CD4-positive, alpha-beta T cell treated with Interleukin-1 beta for 1 hour (primary cell): ENCODE measurements at places on chromosomes 3 and 15.

- no peak for DNase-seq
Measured at GRCh38 chr3:114841515-114841914, 305.6 kb downstream of the ZBTB20 start.

- no peak for DNase-seq
Measured at GRCh38 chr3:127787571-127788365, 34.5 kb downstream of the MGLL start.

DNA sequence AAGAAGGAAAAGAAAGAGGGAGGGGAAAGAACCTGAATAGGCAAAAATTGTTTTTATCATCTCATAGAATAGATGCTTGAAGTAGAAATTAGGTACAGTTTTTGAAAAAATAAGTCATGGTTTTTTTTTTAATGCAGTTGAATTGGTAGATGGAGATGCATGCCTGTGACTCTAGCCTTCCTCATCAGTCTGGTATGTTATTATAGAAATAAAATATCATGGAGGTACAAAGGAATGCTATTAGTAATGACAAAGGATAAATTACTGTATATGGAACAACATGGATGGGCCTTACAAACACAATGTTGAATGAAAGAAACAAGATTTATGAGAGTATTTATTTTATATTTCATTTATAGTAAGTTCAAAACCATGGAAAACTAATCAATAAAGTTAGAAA is 162.4 kb upstream of the GALNT15 start:
- DNase-seq: no peak

- DNase-seq: peak; percentile 62
Measured at GRCh38 chr3:52237657-52238172, 1.2 kb downstream of the TWF2 start.

- DNase-seq: no peak
Measured at GRCh38 chr3:102536456-102536855, 101.6 kb downstream of the ZPLD1 start.

DNA sequence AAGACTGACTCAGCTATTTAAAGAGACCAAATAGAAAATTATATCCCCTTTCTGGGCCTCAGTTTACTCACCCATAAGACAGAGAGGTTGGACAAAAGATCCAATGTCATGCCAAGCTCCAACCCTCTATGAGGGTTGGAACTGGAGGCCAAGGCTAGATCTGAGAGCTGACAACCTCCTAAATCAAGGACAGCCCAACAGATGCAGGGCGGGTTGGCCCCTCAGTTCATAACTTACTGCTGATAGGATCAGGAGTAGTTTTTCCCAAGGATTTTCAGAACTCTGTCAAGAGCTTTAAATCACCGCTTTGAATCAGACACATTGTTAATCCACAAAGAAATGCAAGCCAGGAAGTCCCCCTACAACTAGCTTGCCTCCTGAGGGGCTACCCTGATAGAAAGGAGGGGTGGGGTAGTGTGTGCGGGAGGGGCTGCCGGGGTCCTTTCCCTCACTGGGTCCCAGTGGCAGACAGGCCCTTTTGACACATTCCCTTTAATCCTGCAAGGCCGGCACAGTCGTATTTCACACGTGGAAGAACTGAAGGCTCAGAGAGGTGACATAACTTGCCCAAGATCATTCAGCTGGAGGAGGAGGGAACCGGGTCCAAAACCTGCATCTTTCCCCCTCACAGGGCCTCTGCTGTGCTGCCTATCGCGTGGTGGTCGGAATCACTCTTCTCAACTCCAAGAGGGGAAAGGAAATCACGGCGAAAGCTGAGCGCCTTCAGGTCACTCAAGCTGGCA is 21.4 kb downstream of the BMF start:
- DNase-seq: no peak

- no peak for DNase-seq
Measured at GRCh38 chr15:44163370-44163769, 31.7 kb downstream of the FRMD5 start.

DNA sequence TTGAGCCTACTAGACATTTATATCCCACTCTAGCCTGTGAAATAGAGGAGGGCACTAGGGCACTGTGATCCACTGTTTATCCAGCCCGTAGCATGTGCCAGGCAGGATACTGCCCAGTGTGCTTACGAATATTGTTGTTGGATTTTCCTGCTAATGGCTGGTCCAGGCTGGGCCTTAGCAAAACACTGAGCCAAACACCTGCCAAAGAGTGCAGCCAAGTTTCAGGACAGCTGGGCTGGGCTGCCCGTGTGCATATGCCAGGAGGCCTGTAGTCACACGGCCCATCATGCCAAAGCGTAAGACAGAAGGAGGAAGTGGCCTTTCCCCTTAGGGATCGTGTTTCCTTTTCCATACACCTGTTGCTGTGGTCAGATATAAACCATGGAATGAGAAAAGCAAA is 54.5 kb upstream of the ABHD10 start:
- DNase-seq: no peak

DNA sequence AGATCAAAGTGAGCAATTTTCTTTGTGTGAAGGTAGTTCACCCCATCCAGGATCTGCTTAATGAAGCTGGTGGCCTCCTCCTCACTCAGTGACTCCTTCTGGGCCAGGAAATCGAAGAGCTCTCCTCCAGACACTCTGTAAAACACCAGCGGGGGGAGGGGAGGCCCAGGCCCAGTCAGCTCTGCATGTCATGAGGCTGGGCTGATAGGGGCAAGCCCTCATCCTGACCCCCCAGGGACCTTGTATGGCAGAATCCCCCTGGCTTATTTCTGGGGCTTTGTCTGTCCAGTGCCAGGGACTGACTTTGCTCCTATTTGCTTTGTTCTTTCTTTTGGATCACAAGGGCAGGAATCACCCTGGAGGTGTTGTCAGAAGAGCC is 74.9 kb downstream of the DAPK2 start:
- peak; percentile 32 for DNase-seq

DNA sequence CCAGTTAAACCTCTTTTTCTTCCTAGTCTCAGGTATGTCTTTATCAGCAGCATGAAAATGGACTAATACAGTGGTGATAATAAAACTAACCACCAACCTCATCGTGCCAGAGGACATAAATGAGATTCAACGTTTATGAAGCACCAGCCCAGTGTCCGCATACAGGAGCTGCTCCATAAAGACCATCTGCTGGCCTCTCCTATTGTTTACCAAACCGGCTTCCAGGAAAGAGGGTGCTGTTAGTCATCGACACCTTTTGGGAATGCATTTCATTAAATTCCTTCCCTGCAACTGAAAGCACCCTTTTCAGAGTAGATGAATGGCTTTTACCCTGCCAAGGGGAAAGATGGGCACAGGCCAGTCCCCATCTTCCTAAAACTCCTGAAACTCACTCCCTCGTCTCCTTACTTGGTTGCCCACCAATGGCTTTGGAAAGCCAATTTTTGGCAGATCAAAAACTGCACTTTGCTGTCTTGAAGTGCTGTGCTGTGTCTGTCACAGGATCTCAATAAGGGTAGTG is 122.1 kb downstream of the AQP9 start:
- no peak for DNase-seq

- no peak for DNase-seq
Measured at GRCh38 chr3:243356-243725, 46.8 kb downstream of the CHL1 start.

DNA sequence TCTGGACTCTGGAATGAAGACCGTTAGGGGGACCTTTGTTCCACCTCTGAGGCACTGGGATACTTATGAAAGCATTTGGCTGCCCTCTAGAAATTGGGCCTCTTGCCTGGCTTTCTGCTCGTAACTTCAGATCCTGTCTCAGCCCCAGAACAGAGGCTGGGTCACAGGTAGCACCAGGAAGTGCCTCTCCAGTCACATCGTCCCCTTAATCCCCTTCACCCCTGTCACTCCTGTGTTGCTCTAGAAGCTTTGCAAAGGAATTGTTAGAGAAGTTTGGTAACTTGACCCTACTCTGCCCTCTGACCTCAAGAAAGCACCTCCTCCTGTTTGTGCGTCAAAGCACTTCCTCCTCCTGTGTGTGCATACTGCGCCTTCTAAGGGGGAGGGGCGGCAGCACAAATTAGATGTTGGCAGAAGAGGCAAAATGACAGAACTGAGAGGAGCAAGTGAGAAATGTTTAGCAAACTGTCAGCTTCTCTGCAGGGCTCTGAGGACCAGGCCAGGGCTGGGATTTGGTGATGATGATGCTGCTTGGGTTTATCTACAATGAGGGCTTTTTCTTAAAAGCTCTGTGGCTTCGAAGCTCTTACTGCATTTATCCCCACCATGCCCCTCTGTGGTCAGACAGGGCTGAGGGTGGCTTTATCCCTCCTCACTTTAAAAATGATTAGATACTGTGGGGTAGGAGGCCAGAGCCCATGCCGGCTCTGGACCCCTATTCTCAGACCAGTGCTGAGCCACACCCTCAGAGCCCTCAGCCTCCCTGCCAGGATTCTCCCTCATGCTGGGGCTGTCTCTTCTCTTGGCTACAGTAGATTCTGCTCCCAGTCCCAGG is 76.2 kb downstream of the LARS2 start:
- peak; percentile 64 for DNase-seq

DNA sequence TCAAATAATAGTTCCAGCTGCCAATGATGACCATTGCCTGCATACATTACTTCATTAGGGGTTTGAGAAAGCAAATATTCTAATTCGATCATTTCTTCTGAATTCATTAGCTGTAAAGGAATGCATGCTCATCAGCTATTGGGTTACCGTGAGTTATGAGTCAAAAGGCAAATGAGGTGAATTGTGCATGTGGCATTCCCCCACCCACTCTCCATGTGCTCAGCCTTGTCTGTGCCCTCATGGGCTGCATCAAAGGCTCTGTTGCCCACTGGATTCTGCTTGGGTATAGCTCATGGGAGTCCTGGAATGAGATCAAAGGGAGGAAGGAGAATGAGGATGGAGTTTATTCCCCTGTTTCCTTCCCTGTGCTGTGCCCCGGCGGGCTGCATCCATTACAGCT is 99.3 kb upstream of the CHRNA7 start:
- DNase-seq: no peak

GRCh38 chr3:193805448-193805847 is 212.4 kb downstream of the OPA1 start:
- no peak for DNase-seq

- DNase-seq: no peak
Measured at GRCh38 chr3:177195242-177195991, 1.9 kb downstream of the TBL1XR1 start.

DNA sequence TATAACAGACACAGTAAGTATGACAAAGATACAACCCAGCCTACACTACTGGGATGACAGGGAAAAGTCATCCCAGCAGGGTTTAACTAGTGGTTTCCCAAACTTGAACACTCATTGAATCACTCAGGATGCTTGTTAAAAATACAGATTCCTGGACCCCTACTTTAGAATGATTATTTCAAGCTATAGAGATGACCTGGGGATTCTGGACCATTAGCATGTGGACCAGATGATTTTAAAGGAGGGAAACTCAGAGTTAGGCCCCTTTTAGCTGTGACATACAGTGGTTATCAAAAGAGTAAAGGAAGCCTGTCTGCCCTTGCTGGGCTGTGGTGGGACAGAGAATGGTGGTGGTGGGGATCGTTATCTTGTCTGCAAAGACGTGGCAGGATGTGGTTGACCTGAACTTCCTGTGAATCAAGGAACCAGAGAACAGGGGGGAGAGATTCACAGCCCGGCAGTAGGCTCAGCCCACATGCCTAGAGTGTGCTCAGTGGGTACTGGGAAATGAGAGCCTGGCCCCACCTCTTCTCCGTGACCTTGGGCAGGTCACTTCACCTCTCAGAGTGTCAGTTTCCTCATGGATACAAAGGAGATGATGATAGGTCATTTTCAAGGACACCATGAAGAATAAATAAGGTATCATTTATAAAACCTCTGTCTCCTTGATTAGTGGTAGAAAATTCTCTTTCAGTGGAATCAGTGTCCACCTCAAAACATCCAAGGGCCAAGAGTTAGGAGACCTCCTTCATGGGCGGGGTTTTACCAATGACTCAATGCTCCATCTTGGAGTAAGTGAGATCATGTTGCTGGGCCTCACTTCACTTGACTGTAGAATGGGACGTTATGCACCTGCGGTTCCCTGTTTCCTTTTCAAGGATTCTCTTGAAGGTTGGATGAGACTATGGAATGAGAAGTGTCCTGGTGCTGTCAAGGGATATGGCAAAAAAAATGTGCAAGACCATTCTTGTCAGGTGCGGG is 306.5 kb downstream of the RPLP1 start:
- DNase-seq: peak; percentile 87

DNA sequence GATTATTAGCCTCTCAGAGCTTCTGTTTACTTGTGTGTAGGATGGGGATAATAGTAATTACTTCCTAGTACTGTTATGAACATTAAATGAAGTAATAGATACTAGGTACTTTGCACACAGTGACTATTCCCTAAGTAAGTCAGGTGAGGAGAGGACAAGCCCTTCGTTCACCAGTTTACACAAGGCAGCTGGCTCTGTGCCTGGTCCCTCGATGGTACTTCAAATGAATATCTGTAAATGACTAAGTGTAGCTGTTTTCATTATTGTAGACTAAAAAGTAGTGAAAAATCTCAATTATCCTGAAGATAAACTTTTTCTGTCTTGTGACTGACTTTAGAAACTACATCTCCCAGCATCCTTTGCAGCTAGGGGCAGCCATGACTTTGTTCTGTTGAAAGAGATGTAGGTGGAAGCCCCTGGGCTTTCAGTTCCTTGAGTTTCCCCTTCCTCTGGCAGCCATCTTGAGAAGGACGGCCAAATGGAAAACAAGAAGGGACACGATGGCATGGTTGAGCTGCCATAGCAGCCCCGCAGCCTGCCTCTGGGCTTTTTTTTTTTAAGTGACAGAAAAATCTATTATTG is 11.7 kb upstream of the WNT7A start:
- peak; percentile 37 for DNase-seq

DNA sequence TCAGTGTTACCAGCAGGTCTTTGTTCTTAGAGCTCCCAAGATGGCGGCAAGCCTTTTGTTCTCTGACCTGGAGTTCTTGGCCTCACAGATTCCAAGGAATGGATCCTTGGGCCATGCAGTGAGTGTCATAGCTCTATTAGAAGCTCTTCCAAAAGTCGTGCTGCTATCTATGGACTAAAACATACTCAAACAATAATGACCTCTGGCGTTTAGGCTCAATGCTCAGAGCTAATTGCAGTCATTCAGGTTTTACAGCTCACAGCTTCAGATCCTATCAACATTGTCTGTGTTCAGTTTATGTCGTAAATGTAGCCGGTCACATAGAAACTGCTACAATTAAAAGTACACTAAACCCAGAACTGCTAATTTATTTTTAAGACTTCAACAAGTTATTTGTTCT is 22.2 kb downstream of the CCRL2 start:
- no peak for DNase-seq

DNA sequence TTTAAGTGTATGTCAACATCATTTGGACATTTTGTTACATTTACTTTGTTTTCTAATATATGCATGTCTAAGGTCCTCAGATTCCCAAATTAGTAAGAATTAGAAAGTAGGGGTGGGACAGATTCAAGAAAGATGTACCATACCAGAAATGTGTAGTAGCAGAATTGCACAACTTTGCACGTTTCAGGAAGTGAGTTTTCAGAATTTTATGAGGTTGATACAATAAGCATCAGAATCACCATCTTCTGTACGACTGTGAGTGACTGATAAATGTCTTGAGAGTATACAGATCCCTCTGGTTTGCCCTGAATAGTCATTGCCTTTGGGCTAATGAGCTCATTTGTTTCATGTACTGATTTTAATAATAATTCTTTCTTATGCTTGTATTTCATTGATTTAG is 9.3 kb downstream of the ARIH2 start:
- no peak for DNase-seq

GRCh38 chr3:149085828-149086231 is 503 bp downstream of the HLTF start:
- DNase-seq: peak; percentile 23

- no peak for DNase-seq
Measured at GRCh38 chr3:197830967-197831313, 39.9 kb downstream of the LRCH3 start.
